ENCODE measurements at places on chromosomes 6 and 20. TPM values are rescaled to one million over a fixed set of nuclear protein-coding genes. Genes with fewer than 3 reads are reported as not detected.

GRCh38 chr6:24915641-24916040 is 20.1 kb downstream of the RIPOR2 start:
- H3K27me3 ChIP-seq, result peaks cover 3% of the 10 kb centered on the region
- H3K4me1 ChIP-seq, result no peaks in the 10 kb centered on the region
- no peak overlapping the region for H3K27ac ChIP-seq
- H3K4me3 ChIP-seq, result no peak overlapping the region
- no peaks in the 10 kb centered on the region for H3K36me3 ChIP-seq

DNA sequence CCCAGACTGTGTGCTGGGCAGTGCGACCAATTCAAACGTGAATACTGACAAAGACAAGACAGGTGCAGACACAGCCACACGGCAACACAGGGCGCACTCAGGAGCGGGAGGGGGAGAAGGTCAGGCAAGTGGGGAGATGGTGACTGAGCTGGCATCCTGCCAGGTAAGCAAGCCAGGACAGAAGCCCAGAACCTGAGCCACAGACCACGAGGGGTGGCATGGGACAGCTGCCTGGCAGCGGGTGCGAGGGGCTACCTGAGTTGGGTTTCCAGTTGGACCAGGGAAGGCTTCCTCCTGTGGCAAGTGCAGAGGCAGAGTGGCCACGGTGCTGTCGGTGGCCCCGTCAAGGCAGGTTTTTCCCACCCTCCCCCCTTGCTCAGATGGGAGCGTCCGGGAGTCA is 215.2 kb upstream of the ARID1B start:
- H3K4me1 ChIP-seq, result no peaks in the 10 kb centered on the region
- no peak overlapping the region for H3K27ac ChIP-seq
- no peak for DNase-seq
- no peaks in the 10 kb centered on the region for H3K27me3 ChIP-seq

DNA sequence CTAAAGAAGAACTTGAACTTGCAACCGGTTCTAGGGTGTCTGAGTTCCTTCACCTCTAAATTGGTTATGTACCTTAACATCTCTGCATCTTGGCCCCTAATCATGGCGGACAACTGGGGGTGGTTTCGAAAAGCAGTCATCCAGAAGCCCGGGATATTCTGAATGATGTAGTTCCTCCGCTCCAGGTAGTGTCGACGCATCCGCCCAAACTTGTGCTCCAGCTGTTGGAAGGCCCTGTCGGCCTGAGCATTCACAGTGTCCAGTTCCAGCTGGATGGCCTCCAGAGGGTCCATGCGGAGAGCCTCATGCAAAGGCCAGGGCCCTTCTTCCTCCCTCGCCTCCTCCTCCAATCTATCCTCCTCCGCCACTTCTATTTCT is 887 bp downstream of the TSPYL1 start:
- DNase-seq, result peak; percentile 52
- no peaks in the 10 kb centered on the region for H3K27me3 ChIP-seq
- H3K4me1 ChIP-seq, result peaks cover 7% of the 10 kb centered on the region
- H3K27ac ChIP-seq, result peak overlapping the region; percentile 99

- H3K4me1 ChIP-seq, result peaks cover 5% of the 10 kb centered on the region
- no peak for DNase-seq
- H3K27me3 ChIP-seq, result no peaks in the 10 kb centered on the region
Observed at GRCh38 chr20:5652626-5653553, 97.3 kb upstream of the SHLD1 start.

DNA sequence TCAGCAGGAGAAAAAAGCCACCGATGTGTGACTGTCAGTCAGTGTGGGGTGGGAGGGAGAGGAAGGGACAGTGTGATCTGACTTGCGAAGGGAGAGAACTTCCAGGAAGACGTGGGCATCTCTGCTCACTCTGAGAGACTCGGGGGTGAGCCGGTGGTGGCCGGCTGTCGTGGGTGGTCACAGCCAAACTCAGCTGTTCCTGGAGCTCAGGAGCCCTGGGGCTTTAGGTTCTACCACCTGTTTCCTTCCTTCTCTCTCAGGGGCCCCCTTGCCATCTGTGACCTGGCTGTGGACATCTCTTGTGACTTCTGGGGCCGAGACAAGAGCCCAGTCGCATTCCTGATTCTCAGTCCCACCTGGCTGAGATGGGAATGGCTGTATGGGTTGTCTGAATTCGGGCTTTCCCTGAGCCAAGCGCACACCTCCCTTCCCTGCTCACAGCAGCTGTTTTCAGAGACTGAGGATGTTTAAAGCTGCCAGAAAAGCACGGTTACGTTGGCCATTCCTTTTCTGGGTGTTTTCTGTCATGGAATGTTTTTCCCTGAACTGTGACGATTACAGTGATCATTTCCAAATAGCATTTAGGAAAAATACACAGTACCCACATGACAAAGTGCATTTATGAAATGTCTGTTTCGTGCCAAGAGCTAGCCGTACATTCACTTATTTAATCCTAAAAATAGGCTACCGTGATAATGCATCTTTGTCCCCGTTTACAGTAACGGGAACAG is 36.5 kb downstream of the SYNJ2 start:
- H3K27me3 ChIP-seq, result no peaks in the 10 kb centered on the region
- no peak overlapping the region for H3K27ac ChIP-seq
- H3K4me1 ChIP-seq, result no peaks in the 10 kb centered on the region

GRCh38 chr6:27251606-27252251 is 4.2 kb downstream of the PRSS16 start:
- peak overlapping the region; percentile 73 for H3K4me3 ChIP-seq
- H3K36me3 ChIP-seq, result no peaks in the 10 kb centered on the region
- peaks cover 6% of the 10 kb centered on the region for H3K27me3 ChIP-seq

- no peak overlapping the region for H3K4me3 ChIP-seq
- no peaks in the 10 kb centered on the region for H3K27me3 ChIP-seq
- H3K4me1 ChIP-seq, result no peaks in the 10 kb centered on the region
- H3K36me3 ChIP-seq, result no peaks in the 10 kb centered on the region
Observed at GRCh38 chr6:158599635-158600034, 39.7 kb downstream of the TMEM181 start.

GRCh38 chr6:49519660-49520059 is 19.9 kb downstream of the GLYATL3 start:
- no peak overlapping the region for H3K4me3 ChIP-seq
- H3K4me1 ChIP-seq, result peaks cover 5% of the 10 kb centered on the region
- DNase-seq, result no peak

DNA sequence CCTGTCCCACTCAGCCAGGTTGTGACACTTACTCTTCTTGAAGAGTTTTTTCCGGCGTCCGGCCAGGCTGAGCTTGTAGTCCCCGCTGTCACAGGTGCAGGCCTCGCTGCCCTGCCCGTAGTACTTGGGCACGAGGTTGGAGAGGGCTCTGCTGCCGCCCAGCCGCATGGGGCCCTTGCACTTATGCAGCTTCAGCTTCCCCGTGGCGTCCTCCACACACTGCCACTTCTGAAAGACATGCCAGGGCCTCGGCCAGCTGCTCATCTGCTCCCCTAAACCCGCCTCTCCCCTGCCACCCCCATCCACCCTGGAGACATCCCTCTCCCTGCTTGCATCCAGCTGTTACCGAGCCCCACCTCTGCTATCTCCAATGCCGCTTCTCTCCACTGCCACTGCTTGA is 113.1 kb downstream of the SULF2 start:
- H3K27ac ChIP-seq, result no peak overlapping the region
- no peaks in the 10 kb centered on the region for H3K4me1 ChIP-seq
- no peaks in the 10 kb centered on the region for H3K36me3 ChIP-seq
- H3K4me3 ChIP-seq, result no peak overlapping the region
- DNase-seq, result no peak

The TBC1D22B gene
- 13.3 TPM for total RNA-seq

The MAPK13 gene
- 166 TPM for total RNA-seq

The ESR1 gene
- 0.37 TPM for total RNA-seq

The ABHD16B gene
- not detected for total RNA-seq

The CST7 gene
- 1.1 TPM for total RNA-seq

The CDC5L gene
- total RNA-seq, result 20.8 TPM

The SMOC2 gene
- 29.6 TPM for total RNA-seq

Data from colonic mucosa (tissue), 4 donors.